ENCODE measurements at places on chromosomes 13 and 19. TPM values are rescaled to one million over a fixed set of nuclear protein-coding genes. Genes with fewer than 3 reads are reported as not detected.
A peak's percentile ranks its signal among the peaks of the same experiment; 100 is the strongest.

The DCLK1 gene
- 15.4 TPM for total RNA-seq

The SBK2 gene
- total RNA-seq = 5.2 TPM

The ZNF763 gene
- total RNA-seq = 2.4 TPM

The TMEM259 gene
- total RNA-seq = 202 TPM

The MEX3D gene
- 69.5 TPM for total RNA-seq

The PEAK3 gene
- not detected for total RNA-seq

The DUS3L gene
- 30.6 TPM for total RNA-seq

The FBXO27 gene
- 22.7 TPM for total RNA-seq

The BEST2 gene
- 4.7 TPM for total RNA-seq

The PDE4C gene
- total RNA-seq = 3.0 TPM

The HNRNPL gene
- 680 TPM for total RNA-seq

The SYNE4 gene
- 17.6 TPM for total RNA-seq

- no peak for DNase-seq
These were observed 354.8 kb downstream of the SUCLA2 start for GRCh38 chr13:47646298-47646697.

DNA sequence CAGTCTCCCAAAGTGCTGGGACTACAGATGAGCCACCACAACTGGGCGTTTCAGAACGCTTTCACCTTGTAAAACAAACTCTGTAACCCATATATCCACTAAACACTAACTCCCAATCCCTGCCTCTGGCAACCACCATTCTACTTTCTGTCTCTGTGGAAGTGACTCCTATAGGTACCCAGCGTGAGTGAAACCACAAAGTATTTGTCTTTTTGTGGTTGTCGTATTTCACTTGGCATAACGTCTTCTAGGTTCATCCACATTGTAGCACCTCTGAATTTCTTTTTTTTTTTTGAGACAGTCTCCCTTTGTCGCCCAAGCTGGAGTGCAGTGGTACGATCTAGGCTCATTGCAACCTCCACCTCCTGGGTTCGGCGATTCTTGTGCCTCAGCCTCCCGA lies 44.8 kb downstream of the BRD4 start:
- DNase-seq = no peak

DNA sequence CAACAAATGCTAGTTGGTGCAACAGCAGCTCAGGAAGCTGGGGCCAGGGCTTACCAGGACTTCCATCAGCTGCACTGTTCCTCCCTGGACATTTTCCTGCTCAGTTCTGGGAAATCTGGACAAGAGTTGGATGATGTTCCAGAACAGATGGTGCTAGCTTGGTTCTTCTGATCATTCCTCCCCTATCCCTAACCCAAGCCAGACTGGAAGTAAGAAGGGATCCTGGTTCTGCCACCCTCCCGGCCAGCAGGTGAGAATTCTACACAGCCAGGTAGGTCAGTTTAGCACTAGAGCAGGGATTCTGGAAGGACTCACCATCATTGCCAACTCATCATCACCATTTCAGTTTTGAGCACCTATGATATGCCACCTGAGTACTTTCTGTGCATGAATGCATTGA lies 30.2 kb downstream of the CACNA1A start:
- DNase-seq = no peak

GRCh38 chr19:48815870-48816501 lies 5.2 kb upstream of the BCAT2 start:
- DNase-seq = no peak

GRCh38 chr19:39265321-39265916 lies 2.8 kb upstream of the IFNL2 start:
- peak; percentile 70 for DNase-seq

DNA sequence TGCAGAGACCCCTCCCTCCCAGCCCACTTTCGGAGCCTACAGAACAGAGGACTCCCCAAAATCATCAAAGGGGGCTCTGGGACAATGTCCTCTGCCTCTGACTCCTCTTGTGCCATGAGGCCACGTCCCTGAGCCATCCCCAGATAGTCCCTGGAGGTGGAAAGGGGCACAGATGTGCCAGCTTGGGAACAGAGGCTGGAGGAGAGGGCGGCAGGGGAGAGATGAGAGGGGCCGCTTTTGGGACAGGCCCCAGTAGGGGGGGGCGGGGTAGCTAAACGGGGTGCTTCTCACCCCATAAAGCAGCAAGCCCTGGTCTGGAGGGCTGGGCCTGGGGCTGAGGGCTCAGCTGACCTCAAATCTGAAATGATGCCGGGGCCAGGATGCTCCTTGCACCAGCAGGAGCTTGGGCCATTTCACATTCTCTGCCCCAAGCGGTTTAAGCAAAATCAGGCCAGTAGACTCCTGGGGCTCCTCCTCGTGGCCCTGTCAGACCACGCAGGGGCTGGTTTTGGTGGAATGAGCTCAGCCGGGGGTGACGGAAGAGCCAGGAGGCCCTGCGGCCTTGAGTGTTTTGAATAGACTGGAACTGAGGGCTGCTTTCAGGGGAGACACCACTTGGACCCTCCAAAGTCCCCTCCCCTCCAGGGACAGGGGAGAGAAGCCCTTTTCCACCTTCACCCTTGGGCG lies 27.1 kb downstream of the ONECUT3 start:
- no peak for DNase-seq

DNA sequence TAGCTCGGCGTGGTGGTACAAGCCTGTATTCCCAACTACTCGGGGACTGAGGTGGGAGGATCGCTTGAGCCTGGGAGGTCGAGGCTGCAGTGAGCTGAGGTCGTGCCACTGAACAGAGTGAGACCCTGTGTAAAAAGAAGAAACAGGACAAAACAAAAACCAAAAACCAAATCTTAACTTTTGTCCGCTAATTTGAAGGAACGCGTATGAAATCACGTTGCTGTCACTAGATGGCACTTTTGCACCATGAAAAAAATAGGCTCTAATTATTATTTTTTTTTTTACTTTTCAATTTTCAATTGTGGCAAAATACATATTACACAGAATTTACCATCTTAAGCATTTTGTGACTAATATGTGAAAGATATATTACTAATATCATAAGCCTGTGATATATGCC lies 17.6 kb upstream of the ZNF835 start:
- DNase-seq = no peak

- DNase-seq = no peak
These were observed 97.7 kb downstream of the ING1 start for GRCh38 chr13:110811008-110811720.

DNA sequence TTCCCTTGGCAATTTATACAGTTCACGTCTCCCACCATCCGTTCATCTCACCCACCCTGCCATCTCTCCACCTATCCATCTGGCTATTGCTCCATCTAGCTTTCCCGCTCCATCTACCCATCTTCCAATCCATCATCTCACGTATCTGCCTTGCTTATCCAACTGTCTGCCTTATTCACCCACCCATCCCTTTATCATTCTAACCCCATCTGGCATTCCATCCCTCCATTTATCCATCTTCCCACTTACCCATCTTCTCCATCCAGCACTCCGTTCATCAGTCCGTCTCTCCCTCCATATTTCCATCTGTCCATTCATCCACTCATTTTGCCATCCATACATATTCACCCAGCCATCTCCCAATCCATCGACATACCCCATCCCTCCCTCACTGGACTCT lies 10.0 kb downstream of the RPS16 start:
- DNase-seq = no peak

GRCh38 chr13:113089693-113090414 lies 15.7 kb upstream of the F7 start:
- no peak for DNase-seq

DNA sequence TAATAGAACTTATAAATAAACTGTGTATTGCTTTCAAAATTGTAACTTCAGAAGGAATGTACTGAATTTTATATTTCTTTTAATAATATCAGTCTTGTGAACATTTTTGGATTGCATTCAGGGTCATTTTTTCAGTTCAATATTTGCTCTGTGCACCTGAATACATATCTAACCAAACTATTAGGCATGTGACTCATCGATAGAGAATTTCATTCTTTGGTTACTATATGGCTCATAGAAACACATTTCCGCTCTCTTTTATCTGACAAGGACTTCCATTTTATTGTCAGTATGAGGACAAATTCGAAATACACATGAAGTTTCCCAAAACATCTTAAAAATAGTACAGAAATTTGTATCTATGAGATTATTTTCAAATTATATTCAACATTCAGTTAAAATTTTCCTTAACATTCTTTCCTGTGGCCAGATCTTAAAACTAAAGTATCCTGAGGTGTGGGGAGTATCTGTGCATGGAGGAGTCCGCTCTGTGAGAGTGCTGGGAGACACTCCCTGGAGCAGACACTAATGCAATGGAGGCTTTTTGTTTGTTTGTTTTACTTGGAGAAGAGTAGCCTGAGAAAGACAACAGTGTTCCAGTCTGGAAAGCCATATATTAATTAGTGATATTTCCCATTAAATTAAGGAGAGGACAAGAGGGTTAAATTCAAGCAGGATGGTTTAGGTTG lies 483.6 kb downstream of the PCDH20 start:
- DNase-seq = no peak

- DNase-seq = no peak
These were observed 25.7 kb upstream of the MTUS2 start for GRCh38 chr13:28794396-28794795.

GRCh38 chr13:24360106-24360505 lies 50.7 kb downstream of the C1QTNF9 start:
- no peak for DNase-seq

DNA sequence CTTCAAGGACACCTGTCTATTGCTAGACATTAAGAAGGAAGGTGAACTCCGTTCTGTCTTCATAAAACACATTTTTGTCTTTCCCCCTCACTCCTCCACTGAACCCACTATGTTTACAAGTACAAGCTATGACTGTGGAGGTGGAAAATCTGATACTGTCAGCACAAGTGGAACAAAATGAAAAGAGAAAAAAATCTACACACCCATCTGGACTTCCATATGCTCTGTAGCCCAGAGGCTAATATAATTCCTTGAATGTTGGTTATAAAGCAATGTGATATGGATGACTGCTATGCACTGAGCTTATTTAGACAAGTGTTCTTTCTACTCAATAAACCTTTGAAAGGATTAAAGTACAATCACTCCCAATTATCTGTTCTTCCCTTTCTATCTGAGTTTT lies 713.5 kb downstream of the DIAPH3 start:
- no peak for DNase-seq

DNA sequence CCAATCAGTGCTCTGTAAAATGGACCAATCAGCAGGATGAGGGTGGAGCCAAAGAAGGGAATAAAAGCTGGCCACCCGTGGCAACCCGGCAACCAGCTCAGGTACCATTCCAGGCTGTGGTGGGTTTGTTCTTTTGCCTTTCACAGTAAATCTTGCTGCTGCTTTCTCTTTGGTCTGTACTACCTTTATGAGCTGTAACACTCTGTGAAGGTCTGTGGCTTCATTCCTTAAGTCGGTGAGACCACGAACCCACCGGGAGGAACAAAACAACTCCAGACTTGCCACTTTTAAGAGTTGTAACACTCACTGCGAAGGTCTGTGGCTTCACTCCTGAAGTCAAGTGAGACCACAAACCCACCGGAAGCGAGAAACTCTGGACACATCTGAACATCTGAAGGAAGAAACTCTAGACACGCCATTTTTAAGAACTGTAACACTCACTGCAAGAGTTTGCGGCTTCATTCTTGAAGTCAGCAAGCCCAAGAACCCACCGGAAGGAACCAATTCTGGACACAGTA lies 16.5 kb upstream of the SPACA6 start:
- no peak for DNase-seq

DNA sequence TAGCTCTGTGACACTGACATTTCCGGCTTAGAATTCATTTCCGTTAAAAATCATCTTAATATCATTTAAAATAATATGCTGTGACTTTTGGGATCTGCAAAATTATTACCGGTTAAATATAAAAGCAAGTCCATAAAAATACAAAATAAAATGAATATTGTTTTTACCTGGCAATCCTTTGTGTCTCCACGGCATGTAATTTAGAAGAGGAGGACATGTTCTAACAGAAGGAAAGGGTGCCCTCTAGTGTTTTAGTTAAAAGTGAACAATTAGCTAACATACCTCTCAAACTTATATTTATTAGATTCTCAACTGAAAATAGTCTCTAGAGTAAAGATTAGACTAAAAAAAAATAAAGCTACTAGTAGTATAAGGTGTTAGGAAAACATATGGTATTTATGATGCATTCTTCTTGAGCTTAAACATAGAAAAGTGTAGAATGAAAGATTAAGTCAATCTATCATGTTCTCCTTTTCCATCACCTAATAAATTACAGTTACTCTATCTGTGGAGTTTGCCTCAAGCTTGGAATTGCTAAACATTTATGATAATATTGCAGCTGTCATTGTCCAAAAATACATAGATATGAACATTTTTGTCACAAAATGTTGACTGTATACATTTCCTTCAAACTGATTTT lies 676.7 kb upstream of the SPRY2 start:
- no peak for DNase-seq

DNA sequence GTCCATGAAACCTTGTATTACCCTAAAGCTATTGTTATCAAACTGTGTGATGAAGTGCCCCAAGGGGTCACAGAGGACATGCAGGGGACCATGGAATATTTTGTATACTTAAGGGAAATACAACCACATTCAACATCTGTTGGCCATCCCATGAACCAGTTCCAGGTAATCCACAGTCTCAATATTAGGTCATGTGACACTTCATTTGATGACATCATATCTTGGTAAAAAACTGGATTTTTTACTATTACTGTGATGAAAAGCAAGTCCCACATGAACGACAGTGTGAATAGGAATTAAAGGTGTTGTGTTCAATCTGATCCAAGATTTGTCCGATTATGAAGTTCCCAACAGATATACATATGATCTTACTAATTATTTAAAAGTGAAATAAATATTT lies 355.2 kb downstream of the IRS2 start:
- DNase-seq = no peak

GRCh38 chr19:12723381-12723640 lies 421 bp downstream of the TNPO2 start:
- no peak for DNase-seq

DNA sequence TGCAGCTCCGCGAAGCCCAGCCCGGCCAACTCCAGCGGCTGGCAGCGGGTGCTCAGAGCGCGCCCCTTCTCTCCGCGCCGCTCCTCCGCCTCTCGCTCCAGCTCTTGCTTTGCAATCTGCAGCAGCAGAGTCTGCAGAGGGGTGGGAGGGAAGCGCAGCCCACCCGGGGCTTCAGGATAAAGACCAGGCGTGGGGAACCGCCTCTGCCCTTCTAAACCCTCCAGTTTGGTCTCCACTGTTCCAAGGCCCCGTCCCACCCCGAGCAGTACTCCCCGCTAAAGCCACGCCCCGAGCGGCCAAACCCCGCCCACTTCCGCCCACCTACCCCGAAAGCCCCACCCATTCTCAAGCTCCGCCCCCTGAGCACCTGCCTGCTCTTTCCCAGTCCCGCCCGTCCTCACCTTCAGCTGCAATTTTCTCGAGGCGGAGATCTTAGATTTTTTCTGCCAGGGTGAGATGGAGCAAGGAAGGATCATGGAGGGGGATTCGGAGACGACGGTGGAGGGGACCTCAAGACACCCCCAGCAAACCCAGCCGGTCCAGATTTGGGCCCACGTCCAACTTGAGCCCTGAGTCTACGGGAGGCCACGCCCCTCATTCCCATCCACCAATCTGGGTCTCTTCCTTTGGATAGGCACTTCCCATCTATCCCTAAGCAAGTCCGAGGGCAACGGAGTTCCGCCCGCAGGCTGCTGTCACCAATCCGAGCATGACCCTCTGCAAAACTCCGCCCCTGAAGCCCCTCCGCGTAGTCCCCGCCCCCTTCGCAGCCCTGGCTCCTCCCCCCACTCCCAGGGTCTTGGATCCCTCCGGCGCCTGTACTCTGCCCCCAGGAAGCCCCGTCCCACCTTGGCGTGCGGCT lies 1.1 kb downstream of the TNNI3 start:
- DNase-seq = peak; percentile 97
